Stimulated activated CD8-positive, alpha-beta memory T cell treated with anti-CD3 and anti-CD28 coated beads, Interleukin-4, amount 100 ng/mL, for 1 hour (primary cell): ENCODE measurements at places on chromosomes 4 and X.

DNA sequence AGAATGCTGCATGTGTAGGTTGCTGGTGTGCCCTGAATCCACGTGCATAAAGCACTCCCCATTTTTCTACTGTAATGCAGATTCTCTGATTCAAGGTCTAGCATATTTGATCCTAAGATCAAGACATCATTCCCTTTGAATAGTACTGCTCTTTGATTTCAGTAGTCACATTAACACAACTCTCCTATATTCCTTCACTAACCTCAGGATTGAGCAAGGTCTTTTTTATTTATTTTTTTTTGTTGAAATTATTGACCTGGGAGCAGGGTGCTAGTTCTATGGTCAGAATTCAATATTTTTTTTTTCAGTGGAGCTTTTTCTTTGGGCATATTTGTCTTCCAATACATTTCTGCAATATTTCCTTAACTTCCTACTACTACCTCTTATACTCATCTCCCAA, 245.7 kb downstream of the RBMX2 start:
- DNase-seq, result no peak

- no peak for DNase-seq
Measured at GRCh38 chr4:5971078-5971450, 47.2 kb downstream of the C4orf50 start.

DNA sequence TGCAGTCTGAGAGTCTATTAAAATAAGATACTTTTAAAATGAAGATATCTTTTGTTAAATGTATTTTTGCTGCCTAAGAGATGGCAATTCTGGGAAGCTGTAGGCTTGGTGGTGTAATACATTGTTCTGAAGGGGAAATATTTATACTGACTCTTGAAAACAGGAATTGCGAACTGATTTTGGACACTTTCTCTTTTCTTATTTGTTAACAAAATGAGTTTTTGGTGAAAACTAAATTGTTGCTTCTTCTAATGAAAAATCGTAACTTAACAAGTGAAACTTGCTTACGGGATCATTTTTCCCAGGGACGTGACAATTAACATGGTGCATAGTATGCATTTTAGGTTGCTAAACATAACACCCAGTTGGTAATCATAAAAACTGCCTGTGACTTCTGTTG, 71.0 kb downstream of the RAPGEF2 start:
- DNase-seq, result no peak

GRCh38 chr4:55910140-55910539, 38.6 kb upstream of the CEP135 start:
- DNase-seq, result no peak

DNA sequence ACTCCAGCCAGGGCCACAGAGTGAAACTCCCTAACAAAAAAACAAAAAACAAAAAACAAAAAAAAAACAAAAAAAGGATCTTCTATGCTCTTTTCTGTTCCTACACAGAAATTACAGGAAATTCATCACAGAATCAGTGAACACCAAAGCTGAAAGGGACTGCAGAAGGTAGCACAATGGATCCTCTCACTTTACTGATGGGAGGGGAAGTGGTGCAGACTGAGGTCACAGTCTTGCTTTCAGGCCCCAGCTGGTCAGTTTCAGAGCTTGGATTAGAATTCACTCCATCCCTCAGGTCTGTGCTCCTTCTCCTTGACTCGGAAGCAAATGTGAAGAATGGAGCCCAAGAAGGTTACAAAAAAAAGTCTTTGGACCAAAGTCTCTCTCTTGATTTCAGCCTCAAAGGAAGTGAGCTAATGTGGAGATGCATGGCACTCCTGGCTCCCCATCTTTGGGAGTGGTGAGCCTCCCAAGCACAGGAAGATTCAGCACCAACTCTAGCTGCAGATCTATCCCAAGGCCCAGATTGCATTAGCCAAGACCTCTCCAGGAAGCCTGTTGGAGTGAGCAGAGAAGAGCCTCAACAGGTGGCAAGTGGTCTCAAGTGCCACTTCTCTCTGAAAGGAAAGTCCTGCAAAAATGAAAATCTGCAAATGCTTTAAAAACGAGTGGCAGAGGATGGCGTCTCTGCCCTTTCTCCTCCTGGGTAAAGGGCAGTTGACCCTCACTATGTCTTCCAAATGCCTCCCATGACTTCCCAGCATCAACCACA, 176.0 kb downstream of the MAML3 start:
- DNase-seq, result no peak

- DNase-seq, result no peak
Measured at GRCh38 chr4:14375816-14376215, 626.5 kb upstream of the CPEB2 start.

DNA sequence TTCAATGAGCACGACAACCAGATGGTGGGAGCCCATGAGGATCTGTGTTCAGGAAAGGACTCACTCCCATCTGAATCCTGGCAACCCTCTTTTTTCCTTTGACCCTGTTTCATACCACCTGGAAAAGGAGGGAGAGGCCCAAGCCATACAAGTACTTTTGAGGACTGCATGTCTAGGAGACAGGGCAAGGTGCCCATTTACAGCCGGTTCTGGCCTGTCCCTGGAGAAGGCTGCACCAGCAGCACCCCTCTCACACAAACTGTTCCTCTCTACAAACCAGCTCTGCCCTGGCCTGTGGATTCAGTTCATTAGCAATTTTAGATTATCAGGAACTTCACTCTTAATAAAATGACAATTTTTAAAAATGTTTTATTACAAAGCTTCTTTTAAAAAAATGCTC, 57.5 kb downstream of the HADH start:
- no peak for DNase-seq

- no peak for DNase-seq
Measured at GRCh38 chrX:78624962-78625909, 33.9 kb downstream of the RTL3 start.

- no peak for DNase-seq
Measured at GRCh38 chr4:67573193-67573592, 14.7 kb downstream of the STAP1 start.

DNA sequence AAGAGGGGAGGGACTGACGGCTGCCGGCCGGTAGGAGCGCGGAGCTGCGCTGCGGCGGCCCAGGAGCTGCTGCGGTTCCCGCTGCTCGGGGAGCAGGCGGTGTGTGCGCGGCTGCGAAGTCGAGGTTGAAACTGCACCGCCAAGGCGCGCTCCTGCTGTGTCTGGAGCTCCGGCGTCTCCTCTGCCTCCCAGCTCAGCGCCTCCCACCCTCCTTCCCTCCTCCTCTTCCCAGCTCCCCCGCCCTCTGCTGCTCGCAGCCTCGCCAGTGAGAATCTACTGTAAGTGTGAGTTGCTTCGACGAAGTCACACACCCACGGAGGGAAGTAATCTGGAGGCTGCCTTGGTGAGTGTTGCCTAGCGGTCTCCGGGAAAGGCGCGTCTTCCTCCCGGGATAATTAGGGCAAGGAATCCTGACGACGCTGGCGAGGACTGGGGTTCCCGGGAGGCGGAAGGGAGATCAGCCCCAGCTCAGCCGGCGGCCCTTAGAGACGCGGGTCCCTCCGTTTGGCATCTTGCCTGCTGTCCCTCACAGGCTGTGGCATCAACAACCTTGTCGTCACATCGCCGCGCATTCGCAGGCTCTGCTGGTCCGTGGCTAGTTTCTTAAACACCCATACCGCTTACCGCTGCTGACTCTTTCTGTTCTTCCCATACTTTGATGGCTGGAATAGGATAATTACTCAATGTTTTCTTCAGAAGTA, at the start of gene EPHA5:
TSS of gene EPHA5 (minus strand) at position 159 of the 701 bp plus-strand sequence. CDS start 747 bp downstream, outside the sequence.
- no peak for DNase-seq

DNA sequence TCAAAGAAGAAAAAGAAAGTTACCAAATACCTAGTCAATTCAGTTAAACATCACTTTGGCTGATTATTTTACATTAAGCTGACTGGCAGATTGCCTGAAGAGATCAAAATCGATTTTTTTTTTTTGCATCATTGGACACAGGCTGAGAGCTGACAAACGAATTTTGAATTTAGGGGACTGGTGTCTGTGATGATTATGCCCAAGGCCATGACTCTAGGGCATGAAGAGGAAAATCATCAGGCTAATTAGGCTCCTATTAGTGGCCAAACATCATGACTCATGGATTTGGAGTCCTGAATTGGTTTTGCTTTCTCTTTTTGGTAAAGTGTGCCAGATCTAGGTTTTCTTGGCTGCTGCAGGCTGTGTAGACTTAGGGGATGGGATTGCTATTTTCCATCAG, 829.3 kb upstream of the LCORL start:
- DNase-seq, result no peak
